ENCODE measurements at places on chromosomes 11 and 22.

GRCh38 chr11:96143041-96143521 lies 199.9 kb downstream of the MAML2 start:
- no peak for DNase-seq

- no peak for DNase-seq
Measured at GRCh38 chr11:100467821-100468508, 219.1 kb upstream of the ARHGAP42 start.

- DNase-seq: no peak
Measured at GRCh38 chr11:119352857-119353260, 6.4 kb upstream of the MFRP start.

DNA sequence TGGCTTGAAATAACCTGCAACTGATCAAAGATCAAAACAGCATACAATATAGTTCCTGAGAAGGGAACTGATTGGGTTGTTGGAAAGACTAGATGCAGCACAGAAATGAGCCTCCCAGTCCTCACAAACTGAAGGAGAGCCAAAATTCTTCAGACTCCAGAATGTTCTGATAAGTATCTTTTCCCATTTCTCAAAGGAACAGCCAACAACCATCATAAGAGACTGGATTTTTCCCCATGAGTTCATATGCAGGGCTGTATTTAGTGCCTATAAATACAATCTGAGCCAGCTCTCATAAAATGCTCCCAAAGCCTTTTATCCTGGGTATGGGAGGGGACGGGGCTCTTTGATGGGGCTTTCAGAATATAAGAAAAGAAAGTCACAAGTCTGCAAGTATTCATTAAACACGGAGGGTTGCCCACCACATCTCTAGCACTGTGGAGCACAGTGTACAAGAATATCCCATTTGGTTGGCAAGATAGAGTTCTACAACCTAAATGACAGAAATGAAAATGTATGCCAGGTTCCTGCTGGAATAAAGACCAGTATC lies 50.7 kb upstream of the LYVE1 start:
- DNase-seq: no peak

GRCh38 chr11:31714840-31715239 lies 96.3 kb downstream of the PAX6 start:
- DNase-seq: no peak

- DNase-seq: no peak
Measured at GRCh38 chr11:128625746-128626145, 38.4 kb upstream of the ETS1 start.

DNA sequence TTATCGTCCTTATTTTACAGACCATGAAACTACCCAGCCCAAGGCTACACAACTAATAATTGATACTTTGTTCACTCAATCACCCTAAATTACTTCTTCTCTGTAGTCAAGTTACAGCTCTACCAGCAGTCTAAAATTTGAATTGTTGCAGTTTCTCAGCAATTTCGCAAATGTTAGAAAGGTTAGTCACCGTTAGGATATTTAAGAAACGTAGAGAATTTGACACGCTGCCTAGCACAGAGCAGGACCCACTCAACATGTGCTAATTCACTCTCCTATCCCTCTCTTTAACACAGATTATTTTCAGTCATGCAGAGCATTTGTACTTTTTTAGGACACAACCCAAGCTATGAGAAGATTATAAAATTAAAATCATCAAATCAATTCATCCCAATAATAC lies 771.1 kb upstream of the LUZP2 start:
- no peak for DNase-seq

DNA sequence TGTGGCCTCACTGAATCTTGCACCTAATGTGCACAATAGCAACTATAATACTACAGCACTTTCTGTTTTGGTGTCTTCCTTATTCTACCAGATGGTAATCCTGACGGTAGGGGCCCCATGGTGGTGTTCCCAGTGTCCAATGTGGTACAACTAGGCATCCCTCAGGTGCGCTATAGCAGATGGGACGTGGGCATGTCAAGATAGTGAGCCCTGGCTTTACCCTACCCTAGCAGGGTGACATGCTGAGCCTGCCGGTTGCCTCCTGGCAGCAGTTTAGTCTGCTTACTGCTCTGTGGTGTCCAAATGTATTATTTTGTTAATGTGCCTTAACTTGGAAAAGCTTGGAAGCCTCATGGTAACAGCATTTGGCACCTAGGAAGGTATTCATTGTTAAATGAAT lies 19.2 kb downstream of the ACO2 start:
- no peak for DNase-seq

GRCh38 chr22:36065775-36066544 lies 37.3 kb upstream of the RBFOX2 start:
- DNase-seq: peak; percentile 76

- DNase-seq: no peak
Measured at GRCh38 chr11:35007277-35007676, 90.9 kb downstream of the PDHX start.

DNA sequence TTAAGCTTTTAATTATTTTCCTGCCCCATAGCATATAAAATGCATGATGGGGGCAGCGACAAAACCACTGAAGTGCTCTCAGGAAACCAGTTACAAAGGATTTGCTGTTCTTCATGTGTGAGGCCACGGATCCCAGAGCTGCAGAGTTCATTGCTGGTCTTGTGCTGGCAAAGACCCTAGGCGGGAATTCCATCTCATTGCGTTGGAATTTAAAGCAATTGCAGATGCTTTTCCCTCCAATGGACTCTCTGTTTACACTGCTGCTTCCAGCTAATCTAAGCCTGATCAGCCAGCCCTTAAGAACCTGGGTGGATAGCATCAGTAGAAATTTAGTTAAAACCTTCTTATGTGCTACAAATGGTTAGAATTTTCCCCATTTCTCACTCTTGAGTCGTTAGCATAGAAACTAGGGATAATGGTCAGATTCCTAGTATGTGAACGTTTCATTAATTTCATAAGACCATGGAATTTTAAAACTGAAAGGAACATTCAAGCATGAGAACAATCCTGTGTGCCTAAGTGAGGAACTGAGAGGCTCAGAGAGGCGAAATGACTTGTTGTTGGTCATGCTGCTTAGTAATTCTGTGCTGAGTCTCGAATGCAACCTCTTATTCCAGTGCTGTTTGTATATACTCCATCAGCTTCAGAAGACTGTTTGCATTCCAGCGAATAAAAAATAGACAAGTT lies 36.1 kb upstream of the ADSL start:
- no peak for DNase-seq

DNA sequence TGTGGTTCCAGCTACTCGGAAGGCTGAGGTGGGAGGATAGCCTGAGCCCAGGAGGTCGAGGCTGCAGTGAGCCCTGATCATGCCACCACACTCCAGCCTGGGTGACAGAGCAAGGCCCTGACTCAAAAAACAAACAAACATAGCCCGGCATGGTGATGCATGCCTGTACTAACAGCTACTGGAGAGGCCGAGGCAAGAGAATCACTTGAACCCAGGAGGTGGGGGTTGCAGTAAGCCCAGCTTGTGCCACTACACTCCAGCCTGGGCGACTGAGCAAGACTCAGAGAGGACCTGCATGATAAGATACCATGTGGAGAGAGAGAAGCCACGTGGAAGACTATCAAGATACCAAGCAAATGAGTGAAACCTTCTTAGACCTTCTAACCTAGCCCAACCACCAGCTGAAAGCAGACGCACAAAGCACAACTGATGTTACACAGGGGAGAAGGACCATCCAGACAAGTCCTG lies 36.1 kb downstream of the AMBRA1 start:
- DNase-seq: no peak

DNA sequence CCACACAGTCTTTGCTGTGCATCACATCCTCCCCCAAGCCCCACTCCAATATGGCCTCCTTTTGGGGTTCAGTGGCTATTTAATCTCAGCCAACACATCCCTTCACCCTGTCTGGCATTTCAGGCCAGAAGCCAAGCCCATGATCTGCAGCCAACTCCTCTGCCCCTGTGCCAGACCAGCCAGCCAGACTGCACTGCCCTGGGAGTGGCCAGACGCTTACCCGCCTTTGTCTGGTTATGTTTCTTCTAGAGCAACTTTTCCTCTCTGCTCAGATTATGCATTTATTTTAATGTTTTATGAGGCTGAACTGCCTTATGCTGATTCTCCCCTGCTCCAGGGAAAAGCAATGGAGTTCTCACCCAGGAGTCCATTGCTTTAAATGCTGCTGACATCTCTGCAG lies 206.7 kb upstream of the TBCEL start:
- no peak for DNase-seq

GRCh38 chr22:28025866-28026575 lies 107.0 kb upstream of the PITPNB start:
- DNase-seq: no peak

- DNase-seq: no peak
Measured at GRCh38 chr11:130323452-130324450, 9.0 kb upstream of the ZBTB44 start.

GRCh38 chr11:104113541-104113940 lies 50.4 kb downstream of the PDGFD start:
- no peak for DNase-seq

DNA sequence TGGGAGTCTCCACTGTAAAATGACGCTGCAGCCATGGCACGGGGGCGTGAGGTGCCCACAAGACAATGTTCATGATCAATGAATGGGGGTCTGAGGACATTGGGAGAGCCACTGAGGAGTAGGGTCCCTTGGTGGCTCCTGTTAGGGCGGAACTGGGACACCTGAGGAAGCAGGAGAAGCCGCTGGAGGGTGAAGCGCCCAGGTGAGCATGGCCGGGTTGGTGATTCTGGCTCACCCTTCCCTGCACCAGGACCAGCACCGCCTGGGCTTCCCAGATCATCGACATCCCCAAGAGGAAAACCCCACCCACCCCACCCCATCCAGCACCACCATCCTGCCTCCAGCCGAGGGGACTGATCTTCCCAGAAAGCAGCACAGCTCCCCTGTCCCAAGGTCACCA lies 30.6 kb downstream of the SHANK2 start:
- no peak for DNase-seq

DNA sequence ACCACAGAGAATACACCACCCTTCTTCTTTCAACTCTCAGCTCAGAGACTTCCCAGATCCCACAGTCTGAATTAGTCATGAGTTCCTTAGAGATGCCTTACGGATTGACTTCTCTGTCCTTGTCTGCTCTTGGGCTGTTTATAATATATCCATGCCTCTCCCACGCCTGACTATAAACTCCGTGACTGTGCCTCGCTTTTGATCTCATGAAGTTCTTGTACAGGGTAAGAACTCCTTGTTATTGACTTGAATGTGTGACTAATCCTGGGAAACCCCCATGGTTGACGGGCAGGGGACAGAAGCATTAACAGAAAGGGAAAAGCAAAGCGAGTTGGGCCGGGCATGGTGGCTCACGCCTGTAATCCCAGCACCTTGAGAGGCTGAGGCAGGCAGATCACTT lies 62.4 kb upstream of the POU2AF1 start:
- no peak for DNase-seq

- no peak for DNase-seq
Measured at GRCh38 chr11:72079819-72080325, 470 bp downstream of the NUMA1 start.

DNA sequence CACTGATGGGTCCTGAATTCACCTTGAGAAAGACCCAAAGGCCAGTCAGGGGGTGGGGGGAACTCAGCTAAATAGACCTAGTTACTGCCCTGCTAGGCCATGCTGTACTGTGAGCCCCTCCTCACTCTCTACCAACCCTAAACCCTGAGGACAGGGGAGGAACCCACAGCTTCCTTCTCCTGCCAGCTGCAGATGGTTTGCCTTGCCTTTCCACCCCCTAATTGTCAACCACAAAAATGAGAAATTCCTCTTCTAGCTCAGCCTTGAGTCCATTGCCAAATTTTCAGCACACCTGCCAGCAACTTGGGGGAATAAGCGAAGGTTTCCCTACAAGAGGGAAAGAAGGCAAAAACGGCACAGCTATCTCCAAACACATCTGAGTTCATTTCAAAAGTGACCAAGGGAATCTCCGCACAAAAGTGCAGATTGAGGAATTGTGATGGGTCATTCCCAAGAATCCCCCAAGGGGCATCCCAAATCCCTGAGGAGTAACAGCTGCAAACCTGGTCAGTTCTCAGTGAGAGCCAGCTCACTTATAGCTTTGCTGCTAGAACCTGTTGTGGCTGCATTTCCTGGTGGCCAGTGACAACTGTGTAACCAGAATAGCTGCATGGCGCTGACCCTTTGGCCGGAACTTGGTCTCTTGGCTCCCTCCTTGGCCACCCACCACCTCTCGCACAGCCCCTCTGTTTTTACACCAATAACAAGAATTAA lies 2.4 kb upstream of the TTC36 start:
- no peak for DNase-seq

GRCh38 chr22:46963672-46964545 lies 201.5 kb downstream of the TBC1D22A start:
- no peak for DNase-seq

- DNase-seq: peak; percentile 25
Measured at GRCh38 chr11:117144477-117145392, 648 bp downstream of the PAFAH1B2 start.

- no peak for DNase-seq
Measured at GRCh38 chr11:131592734-131593133, 222.3 kb downstream of the NTM start.

DNA sequence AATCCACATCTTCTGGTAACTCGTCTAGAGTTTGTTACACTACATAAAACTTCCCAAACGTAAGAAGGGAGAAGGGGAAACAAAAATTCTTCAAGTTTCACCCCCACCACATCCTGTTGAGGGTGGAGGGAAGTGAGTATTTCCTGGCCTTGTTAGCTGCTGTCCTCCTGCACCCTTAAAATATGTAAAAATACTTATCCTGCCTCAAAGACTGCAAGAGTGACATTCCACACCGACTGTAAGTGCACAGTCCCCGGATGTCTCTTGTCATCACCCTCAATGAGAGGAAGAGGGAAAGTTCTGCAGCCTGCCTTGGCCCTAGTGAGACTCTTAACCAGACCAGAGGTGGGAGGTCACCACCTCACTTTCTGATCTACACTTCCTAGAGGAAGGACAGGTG lies 3.3 kb downstream of the TMEM121B start:
- no peak for DNase-seq

DNA sequence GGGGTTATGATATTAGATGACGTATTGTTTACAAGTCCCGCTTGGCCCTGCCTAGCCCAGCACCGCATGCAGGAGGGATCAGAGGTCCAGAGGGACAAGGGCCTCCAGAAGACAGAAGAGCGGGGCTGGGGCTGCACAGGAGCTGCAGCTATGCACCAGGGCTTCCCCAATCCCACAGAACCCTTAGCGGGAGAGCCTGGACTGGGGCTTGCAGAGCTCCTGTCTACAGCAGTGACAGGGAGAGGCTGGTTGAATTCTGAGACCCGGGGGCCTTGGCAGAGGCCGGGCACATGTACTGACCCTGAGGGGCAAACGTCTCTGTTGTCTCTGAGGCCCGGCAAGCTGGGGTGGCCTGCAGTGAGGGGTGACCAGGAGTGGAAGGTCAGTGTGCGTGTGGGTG lies 6.9 kb downstream of the KIAA0930 start:
- DNase-seq: no peak

Data from stimulated activated CD4-positive, alpha-beta T cell treated with anti-CD3 and anti-CD28 coated beads, Interleukin-1b, Interleukin-23, amount 100 ng/mL, for 48 hours (primary cell).